ENCODE measurements at places on chromosomes 12 and 14. TPM values are rescaled to one million over a fixed set of nuclear protein-coding genes. Genes with fewer than 3 reads are reported as not detected.

DNA sequence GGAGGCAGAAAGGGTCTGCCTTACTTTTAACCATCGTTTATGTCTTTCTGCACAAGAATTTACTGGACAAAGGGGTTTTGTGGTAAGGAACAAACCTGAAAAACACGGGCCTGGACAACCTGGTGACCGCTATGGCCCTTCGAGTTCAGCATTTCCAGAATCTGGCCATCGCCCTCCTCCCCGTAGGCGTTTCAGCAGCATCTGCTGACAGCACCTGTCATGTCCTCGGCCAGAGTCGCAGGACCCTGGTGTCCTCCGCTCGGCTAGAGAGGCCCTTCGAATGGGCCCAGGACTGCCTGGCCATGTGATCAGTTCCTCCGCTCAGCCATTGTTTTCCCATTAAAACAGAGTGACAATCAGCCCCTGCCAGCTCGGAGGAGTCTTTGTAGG, 142.8 kb upstream of the FKBP4 start:
- H3K27ac ChIP-seq: no peak overlapping the region
- no peaks in the 10 kb centered on the region for H3K4me1 ChIP-seq
- H3K4me3 ChIP-seq: no peak overlapping the region
- no peak for DNase-seq

DNA sequence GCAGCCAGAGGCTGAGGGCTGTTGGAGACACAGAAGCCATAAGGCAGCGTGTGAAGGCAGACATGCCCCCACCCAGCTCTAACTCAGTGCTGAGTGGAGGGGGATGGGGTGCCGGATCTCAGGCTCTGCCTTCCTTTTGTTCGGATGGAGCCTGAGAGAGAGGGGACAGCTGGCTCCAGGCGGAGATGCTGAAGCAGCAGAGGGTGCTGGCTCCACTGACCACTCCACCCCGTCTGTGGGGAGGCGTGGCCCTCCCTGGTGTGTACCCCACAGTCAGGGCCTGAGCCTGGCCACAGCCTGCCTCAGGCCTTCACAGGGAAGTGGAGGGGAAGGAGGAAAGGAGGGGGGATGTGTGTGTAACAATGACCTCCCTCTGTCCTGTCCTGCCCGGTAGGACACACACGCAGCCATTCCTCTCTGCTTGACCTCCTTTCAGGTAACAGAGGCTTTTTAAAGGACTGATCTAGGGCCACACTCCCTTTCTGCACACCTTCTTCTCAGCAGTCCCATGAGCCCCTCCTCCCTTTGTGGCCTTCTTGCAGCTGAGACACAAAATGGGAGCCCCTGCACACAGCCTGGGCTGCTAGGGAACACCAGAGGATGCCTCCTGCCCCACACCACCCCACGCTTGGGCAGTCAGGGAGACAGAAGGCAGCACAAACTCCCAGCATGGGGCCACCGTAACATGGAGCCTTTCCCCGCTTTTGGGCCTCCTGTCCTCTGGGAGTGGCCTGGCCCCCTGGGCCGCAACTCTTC, 9.6 kb upstream of the ENDOU start:
- no peak overlapping the region for H3K27ac ChIP-seq
- H3K27me3 ChIP-seq: no peaks in the 10 kb centered on the region
- no peak overlapping the region for H3K4me3 ChIP-seq
- no peak for DNase-seq
- H3K36me3 ChIP-seq: no peaks in the 10 kb centered on the region

DNA sequence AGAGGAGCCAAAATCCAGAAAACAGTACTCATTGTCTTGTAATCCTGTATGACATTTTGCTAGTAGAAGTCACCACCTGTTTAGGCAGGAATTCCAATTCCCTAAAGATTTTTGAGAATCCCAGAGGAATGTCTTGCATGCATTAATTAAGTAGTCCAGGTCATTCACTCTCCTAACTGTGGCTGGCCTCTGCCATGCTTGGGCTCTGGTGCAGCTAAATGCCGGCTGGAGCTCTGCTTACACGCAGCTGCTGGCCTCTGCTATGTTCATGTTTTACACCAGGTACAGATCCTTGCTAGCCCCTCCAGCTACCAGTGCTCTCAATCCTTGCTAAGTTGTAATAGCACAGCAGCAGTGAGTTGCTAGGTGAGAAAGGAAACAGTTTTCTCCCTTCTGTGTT, 16.3 kb upstream of the HIF1A start:
- H3K27ac ChIP-seq: no peak overlapping the region
- no peaks in the 10 kb centered on the region for H3K27me3 ChIP-seq
- H3K4me1 ChIP-seq: no peaks in the 10 kb centered on the region
- no peaks in the 10 kb centered on the region for H3K36me3 ChIP-seq

The TBX3 gene
- not detected for total RNA-seq
